Retinal pigment epithelial cell (primary cell): ENCODE measurements at places on chromosomes 5 and 9.
A peak's percentile ranks its signal among the peaks of the same experiment; 100 is the strongest.

DNA sequence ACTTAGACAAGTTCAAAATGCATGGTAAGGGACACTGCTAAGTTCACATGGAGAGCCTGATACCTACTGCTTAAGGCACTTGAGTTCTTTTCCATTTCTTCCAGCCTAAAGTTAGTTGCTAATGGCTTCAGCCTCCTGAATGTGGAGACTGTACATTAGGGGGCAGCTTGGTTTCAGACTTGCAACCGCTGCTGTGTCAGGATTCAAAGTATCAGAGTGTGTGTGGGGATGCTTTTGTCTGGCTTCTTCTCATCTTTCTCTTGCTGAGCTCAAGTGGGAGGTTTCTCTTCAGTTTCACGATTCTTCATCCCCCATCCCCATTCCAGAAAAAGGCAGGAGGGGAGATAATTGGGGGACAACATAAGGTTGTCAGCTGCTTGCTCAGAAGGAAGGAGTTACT, 49.4 kb downstream of the ATP10B start:
- DNase-seq, result no peak

GRCh38 chr5:32709750-32710549, 1.2 kb upstream of the NPR3 start:
- peak; percentile 39 for DNase-seq

DNA sequence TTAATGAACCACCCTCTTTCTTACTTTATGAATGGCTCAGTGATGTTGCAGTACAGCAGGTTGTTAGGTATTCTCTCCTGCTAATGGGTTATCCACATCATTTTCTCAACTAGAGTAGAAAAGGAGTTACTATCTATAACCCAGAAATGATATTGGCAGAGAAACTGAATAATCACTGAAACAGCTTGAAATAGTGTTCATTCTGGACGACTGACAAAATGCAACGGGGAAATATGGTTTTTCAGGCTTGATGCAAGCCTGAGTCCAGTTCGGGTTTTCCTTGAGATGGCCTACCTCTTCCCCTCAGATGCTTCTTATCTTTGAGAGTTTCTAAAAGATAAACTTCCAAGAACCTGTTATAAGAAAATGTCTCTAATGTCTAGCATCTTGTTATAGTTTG, 187.3 kb downstream of the RAB3C start:
- no peak for DNase-seq

DNA sequence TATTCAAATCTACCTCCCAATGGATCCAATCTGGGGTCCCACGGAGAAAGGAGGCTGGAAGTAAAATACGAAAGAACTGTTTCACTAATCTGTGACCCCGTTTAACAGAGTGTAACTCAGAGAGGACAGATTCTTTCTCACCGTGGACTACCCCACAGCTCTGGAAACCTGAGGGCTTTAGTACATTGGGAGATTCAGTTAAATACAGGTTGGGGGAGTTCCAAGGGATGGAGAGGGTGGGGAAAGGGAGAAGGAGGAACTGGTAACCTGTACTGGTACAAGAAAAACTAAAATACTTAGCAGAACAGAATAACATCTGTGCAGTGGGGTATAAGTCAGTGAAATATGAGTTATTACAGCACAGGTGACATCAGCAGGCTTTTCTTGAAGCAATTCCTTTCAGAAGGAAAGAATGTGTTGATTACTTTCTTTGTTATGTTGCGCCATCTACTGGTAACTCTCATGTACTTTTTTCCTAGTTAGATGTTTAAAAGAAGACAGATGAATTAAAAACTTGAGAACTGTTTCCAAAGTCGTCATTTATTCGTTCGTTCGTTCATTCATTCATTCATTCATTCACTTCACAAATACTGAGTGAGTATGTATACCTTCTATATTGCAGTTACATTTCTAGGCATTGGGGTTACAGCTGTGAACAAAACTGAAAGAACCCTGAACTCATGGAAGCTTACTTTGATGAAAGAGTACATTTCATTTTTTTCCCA, 30.0 kb upstream of the STOM start:
- peak; percentile 37 for DNase-seq

GRCh38 chr5:102313912-102314311, 17.8 kb upstream of the SLCO4C1 start:
- DNase-seq, result no peak

- no peak for DNase-seq
These were observed 111.8 kb upstream of the OTULINL start for GRCh38 chr5:14469551-14470377.

GRCh38 chr5:73030995-73031394, 75.2 kb downstream of the FCHO2 start:
- DNase-seq, result peak; percentile 72

DNA sequence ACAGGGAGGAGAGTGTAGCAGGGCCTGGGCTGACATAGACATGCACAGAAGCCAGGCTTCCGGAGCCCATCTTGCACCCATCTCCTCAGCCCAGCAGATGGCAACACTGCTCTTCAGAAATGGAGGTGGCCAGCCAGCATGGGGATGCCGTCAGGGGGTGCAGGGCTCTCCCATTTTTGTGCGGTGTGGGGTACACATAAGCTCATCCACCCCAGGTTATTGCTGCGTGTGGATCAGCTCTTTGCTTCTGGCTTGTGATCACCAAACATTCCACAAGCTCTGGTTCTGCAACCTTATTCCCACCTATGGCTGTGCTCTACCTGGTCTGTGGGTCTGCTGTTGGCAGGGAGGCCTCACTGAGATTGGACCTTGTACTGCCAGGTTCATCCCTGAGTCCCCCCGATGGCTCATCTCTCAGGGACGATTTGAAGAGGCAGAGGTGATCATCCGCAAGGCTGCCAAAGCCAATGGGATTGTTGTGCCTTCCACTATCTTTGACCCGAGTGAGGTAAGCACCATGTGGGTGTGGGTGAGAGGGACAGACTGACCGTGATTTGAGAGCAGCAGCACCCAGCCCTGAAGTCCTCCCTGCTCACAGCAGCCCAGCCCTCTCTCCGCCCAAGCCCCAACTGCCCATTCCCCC, 17.3 kb downstream of the SLC22A5 start:
- DNase-seq, result no peak

GRCh38 chr9:5869315-5870019, 21.2 kb upstream of the MLANA start:
- no peak for DNase-seq

GRCh38 chr9:113454914-113455761, 8.4 kb upstream of the RGS3 start:
- DNase-seq, result peak; percentile 87

- no peak for DNase-seq
These were observed 2071.4 kb downstream of the MAT2B start for GRCh38 chr5:165576678-165577275.

DNA sequence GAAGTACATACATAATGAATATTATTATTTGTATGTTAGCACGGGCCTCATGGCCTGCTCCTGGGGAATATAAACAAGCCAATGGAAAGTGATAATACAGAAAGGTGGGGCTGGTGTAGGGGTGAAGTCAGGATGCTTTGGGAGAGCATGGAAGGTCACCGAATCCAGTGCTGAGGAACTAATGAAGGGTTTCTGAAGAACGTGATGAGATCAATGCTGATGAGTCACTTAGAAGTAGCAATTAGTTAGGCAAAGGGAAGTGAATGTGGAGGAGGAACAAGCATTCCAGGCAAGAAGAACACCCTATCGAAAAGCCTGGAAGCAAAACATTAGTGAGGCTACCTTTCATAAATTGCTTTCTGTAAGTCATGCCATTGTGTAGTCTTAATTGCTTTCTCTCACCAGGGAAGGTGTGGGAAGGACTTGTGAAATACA, 2.1 kb downstream of the ANXA1 start:
- no peak for DNase-seq

GRCh38 chr9:2785060-2785950, 58.6 kb downstream of the PUM3 start:
- DNase-seq, result no peak

GRCh38 chr5:960551-960950, 48.1 kb upstream of the NKD2 start:
- no peak for DNase-seq

GRCh38 chr9:114606068-114606467, 5.0 kb upstream of the TMEM268 start:
- DNase-seq, result peak; percentile 43

DNA sequence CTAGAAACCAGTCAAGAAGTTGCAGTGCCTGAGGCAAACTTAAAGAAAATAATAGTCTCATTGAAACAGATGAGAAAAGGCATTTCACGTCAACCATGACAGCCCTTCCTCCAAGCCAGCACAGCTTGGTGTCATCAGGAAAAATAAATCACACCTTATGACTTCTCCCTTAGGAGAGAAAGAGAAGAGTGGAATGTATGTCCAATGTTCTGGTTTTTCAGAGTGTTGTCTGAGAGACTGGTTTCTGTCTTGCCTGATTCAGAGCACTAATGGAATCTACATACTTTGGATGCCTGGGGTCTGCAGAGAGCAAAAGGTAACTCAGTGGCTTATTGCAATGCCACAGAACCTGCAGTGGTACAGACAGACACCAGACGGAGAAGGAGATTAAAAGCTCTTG, 105.5 kb upstream of the PDE4D start:
- peak; percentile 69 for DNase-seq

DNA sequence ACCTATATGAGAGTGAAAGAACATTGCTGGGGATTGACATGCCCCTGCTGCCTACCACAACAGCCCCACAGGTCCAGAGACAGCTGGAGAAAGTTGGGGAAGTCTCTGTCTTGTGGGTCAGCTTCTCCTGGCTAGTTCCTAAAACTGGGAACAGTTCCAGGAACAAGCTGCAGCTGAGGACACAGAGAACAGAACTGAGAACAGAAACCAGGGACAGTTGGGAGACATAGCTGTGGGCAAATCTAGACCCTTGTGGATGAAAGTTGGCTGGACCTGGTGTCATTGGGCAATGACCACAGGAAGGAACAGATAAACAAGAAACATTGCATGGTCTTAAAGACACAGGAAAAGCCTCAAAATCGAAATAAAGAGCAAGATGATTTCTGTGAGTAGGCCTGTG, 58.3 kb upstream of the MOCS2 start:
- no peak for DNase-seq

- no peak for DNase-seq
These were observed 506.0 kb upstream of the CDH10 start for GRCh38 chr5:25150819-25151218.

- no peak for DNase-seq
These were observed 73.8 kb downstream of the RAPGEF1 start for GRCh38 chr9:131666029-131666428.
